Activated naive CD4-positive, alpha-beta T cell treated with anti-CD3 and anti-CD28 coated beads for 36 hours (primary cell): ENCODE measurements at places on chromosomes 5 and 9.

GRCh38 chr9:103474156-103474555, 479.0 kb downstream of the CYLC2 start:
- H3K27ac ChIP-seq, result no peak overlapping the region
- no peak overlapping the region for H3K4me3 ChIP-seq
- DNase-seq, result no peak
- no peaks in the 10 kb centered on the region for H3K4me1 ChIP-seq
- H3K27me3 ChIP-seq, result no peaks in the 10 kb centered on the region

GRCh38 chr9:13790055-13790454, 510.6 kb upstream of the MPDZ start:
- H3K4me3 ChIP-seq, result no peak overlapping the region
- H3K27ac ChIP-seq, result no peak overlapping the region
- no peaks in the 10 kb centered on the region for H3K4me1 ChIP-seq
- no peaks in the 10 kb centered on the region for H3K27me3 ChIP-seq
- no peak for DNase-seq

DNA sequence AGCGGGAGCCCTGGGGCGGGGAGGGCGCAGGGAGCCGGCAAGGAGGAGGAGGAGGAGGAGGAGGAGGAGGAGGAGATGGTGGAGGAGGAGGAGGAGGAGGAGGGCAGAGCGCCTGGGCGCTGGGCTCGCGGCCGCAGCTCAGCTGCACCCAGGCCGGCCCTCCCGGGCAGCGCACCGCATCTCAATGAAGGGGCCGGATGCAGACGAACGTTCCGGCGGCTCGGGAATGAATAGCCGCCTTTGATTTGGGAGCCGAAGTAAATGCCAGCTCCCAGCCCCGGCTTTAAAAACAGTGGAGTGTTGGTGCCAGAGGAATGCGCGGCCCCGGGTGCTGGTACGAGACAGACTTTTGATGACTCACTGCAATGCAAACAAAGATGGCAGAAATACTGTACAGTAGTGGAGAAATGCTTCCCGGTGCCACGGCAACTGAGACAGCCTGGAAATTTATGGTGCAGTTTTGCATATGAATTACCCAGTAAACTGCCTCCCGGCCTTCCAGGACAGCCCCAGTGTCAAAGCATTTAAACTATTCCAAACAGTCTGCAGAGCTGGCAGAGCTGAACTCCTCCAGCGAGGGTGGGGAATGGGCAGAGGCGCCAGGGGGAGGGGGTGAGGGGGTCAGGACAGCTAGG, 43.1 kb downstream of the NACC2 start:
- DNase-seq, result peak; percentile 58
- peaks cover 15% of the 10 kb centered on the region for H3K4me1 ChIP-seq
- H3K4me3 ChIP-seq, result peak overlapping the region; percentile 56
- no peak overlapping the region for H3K27ac ChIP-seq
- H3K27me3 ChIP-seq, result peaks cover 4% of the 10 kb centered on the region
- H3K36me3 ChIP-seq, result no peaks in the 10 kb centered on the region

GRCh38 chr9:85115473-85115872, 445.9 kb downstream of the NTRK2 start:
- no peak overlapping the region for H3K27ac ChIP-seq
- H3K4me1 ChIP-seq, result no peaks in the 10 kb centered on the region
- peaks cover 5% of the 10 kb centered on the region for H3K27me3 ChIP-seq
- DNase-seq, result no peak
- H3K36me3 ChIP-seq, result no peaks in the 10 kb centered on the region
- no peak overlapping the region for H3K4me3 ChIP-seq

- DNase-seq, result no peak
- no peak overlapping the region for H3K27ac ChIP-seq
- no peaks in the 10 kb centered on the region for H3K27me3 ChIP-seq
- H3K36me3 ChIP-seq, result no peaks in the 10 kb centered on the region
These were observed 214.8 kb downstream of the TTLL11 start for GRCh38 chr9:121878271-121878822.

DNA sequence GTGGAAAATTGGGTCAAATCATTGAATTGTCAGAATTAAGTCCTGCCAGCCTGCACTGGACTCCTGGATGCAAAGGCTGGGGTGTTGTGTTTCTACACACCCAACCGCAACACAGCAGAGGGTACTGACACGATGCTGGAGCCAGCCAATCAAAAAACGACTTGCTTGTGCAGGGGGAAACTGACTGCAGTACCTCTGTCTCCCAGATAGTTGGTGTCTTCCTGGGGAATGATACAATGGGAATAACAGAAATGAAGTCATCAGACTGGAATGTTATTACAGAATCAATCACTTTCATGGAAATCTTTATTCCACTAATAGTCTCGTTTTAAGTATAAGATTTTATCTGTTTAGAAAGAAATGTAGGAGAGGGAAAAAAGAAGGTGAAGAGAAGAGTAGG, 330.3 kb downstream of the MLLT3 start:
- no peak overlapping the region for H3K4me3 ChIP-seq
- H3K27ac ChIP-seq, result no peak overlapping the region
- no peak for DNase-seq
- H3K4me1 ChIP-seq, result peaks cover 8% of the 10 kb centered on the region
- no peaks in the 10 kb centered on the region for H3K27me3 ChIP-seq

- H3K27ac ChIP-seq, result no peak overlapping the region
- peak; percentile 7 for DNase-seq
- H3K4me3 ChIP-seq, result no peak overlapping the region
- no peaks in the 10 kb centered on the region for H3K27me3 ChIP-seq
These were observed 175.1 kb downstream of the HCN1 start for GRCh38 chr5:45521067-45521466.

DNA sequence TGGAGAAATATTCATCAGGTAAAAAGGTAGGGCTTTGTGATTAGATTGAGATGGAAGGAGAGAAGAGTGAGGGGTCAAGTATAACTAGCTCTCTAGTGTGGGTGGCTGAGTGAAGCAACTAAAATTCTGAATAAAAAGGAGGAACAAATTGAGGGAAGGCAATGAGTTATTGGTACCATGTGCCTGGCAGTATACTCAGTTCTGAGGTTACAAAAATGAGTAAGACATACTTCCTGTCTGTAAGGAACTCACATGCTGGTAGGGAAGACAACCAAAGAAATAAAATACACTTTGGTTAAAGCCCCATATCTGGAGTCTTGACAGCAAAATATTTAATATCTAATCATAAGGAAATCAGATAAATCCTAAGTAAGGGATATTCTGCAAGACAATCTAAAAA, 476.8 kb upstream of the C9orf72 start:
- H3K27me3 ChIP-seq, result no peaks in the 10 kb centered on the region
- no peak overlapping the region for H3K27ac ChIP-seq
- DNase-seq, result no peak
- H3K36me3 ChIP-seq, result no peaks in the 10 kb centered on the region
- H3K4me3 ChIP-seq, result no peak overlapping the region

DNA sequence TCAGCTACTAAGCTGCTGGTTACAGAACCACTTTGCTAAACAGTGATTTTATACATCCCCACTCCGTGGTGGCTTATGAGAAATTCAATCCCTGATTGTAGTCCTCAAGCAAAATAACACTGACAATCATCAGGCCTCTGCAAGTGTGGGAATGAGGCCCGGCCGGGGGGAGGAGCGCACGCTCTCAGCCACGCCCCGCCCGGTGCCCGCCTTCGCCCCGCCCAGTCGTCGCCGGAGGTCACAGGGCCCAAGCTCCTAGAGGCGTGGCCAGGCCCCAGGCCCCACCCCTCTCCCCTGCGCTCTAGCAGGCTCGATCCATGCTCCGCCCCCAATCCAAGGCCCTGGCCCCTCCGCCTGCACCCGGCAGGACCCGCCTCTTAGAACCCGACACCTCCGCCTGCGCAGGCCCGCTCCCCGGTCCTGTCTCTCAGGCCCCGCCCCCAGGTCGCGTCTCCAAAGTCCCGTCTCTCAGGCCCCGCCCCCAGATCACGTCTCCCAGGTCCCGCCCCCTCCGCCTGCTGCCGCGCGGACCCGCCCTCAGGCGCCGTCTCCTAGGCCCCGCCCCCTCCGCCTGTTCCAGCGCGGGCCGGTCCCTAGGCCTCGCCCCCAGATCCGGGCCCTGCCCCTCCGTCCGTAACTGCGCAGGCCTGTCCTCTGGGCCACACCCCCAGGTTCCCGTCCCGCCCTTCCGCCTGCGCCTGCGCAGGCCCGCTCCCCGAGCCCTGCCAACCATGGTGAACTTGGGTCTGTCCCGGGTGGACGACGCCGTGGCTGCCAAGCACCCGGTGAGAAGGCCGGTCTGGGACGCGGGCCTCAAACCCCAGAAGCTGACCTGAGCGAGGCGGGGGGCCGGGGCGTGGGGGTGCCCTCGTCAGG, at the start of gene TMEM141:
Gene TMEM141, plus strand, starts transcription at position 705 of the 876 bp plus-strand sequence. Its CDS starts 27 bp downstream, at position 732.
- H3K36me3 ChIP-seq, result no peaks in the 10 kb centered on the region
- H3K27ac ChIP-seq, result peak within 1 kb of the TSS; percentile 79
- no peaks in the 10 kb centered on the region for H3K27me3 ChIP-seq
- H3K4me1 ChIP-seq, result peaks cover 18% of the 10 kb centered on the region
- DNase-seq, result peak; percentile 100
- H3K4me3 ChIP-seq, result peak within 1 kb of the TSS; percentile 83

- DNase-seq, result peak; percentile 11
- H3K4me3 ChIP-seq, result no peak overlapping the region
- peaks cover 9% of the 10 kb centered on the region for H3K27me3 ChIP-seq
- H3K27ac ChIP-seq, result no peak overlapping the region
These were observed 206.0 kb upstream of the DMRTA1 start for GRCh38 chr9:22240619-22241018.

GRCh38 chr5:85052826-85053225, 668.1 kb upstream of the EDIL3 start:
- no peak overlapping the region for H3K27ac ChIP-seq
- H3K27me3 ChIP-seq, result no peaks in the 10 kb centered on the region
- no peak for DNase-seq
- H3K36me3 ChIP-seq, result no peaks in the 10 kb centered on the region
- no peak overlapping the region for H3K4me3 ChIP-seq
- H3K4me1 ChIP-seq, result no peaks in the 10 kb centered on the region

- no peak for DNase-seq
- H3K36me3 ChIP-seq, result no peaks in the 10 kb centered on the region
- H3K4me1 ChIP-seq, result no peaks in the 10 kb centered on the region
- H3K4me3 ChIP-seq, result no peak overlapping the region
These were observed 419.3 kb upstream of the MEF2C start for GRCh38 chr5:89302102-89302891.

DNA sequence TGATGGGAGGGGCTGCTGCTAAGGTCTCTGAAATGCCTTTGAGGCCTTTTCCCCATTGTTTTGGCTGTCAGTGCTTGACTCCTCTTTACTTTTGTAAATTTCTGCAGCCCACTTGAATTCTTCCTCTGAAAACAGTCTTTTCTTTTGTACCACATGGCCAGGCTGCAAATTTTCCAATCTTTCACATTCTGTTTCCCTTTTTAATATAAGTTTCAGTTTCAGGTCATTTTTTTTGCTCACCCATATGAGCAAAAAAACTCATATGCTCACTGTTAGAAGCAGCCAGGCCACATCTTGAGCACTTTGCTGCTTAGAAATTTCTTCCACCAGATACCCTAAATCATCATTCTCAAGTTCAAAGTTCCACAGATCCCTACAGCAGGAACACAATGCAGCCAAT, 234.6 kb upstream of the ADRA1B start:
- peaks cover 11% of the 10 kb centered on the region for H3K4me1 ChIP-seq
- DNase-seq, result no peak
- no peak overlapping the region for H3K4me3 ChIP-seq
- H3K27ac ChIP-seq, result no peak overlapping the region
- H3K27me3 ChIP-seq, result peaks cover 2% of the 10 kb centered on the region
- H3K36me3 ChIP-seq, result peaks cover 5% of the 10 kb centered on the region

GRCh38 chr5:56696900-56697299, 118.4 kb upstream of the MAP3K1 start:
- H3K36me3 ChIP-seq, result no peaks in the 10 kb centered on the region
- no peaks in the 10 kb centered on the region for H3K27me3 ChIP-seq
- H3K4me1 ChIP-seq, result peaks cover 78% of the 10 kb centered on the region
- peak; percentile 35 for DNase-seq
- no peak overlapping the region for H3K4me3 ChIP-seq

- no peak overlapping the region for H3K4me3 ChIP-seq
- H3K36me3 ChIP-seq, result no peaks in the 10 kb centered on the region
- no peaks in the 10 kb centered on the region for H3K4me1 ChIP-seq
- H3K27ac ChIP-seq, result no peak overlapping the region
These were observed 6.9 kb upstream of the TRIO start for GRCh38 chr5:14136228-14136627.
